ENCODE measurements at places on chromosomes 4 and X.

- no peak for DNase-seq
Measured at GRCh38 chr4:123819362-123820035, 422.9 kb downstream of the SPRY1 start.

GRCh38 chr4:167831855-167832254 lies 260.5 kb upstream of the ANXA10 start:
- DNase-seq, result no peak

- DNase-seq, result no peak
Measured at GRCh38 chr4:14452764-14453163, 549.5 kb upstream of the CPEB2 start.

DNA sequence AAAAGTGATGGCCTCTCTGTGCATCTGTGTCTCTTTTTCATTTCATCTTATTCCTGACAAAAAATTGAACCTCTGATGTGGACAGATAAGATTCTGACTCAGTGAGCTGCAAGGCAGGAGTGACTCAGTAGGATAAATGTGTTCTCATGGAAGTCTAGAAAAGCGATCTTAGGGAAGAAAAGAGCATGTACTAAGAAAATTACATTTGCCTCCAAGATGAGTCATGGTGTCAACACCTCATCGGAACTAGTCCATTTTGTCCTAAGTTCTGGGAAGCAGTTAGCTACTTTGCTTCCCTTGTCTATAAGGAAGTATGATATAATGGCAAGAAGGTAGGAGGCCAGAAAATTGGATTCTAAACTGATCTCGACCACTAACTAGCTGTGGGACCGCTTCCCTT lies 83.5 kb upstream of the AFF2 start:
- DNase-seq, result no peak

GRCh38 chrX:55450259-55450658 lies 1.7 kb upstream of the MAGEH1 start:
- DNase-seq, result no peak

GRCh38 chrX:149699761-149700160 lies 12.1 kb upstream of the MAGEA11 start:
- no peak for DNase-seq

- no peak for DNase-seq
Measured at GRCh38 chr4:123826896-123827295, 430.3 kb downstream of the SPRY1 start.

GRCh38 chr4:142585411-142585810 lies 260.7 kb downstream of the INPP4B start:
- DNase-seq, result no peak

DNA sequence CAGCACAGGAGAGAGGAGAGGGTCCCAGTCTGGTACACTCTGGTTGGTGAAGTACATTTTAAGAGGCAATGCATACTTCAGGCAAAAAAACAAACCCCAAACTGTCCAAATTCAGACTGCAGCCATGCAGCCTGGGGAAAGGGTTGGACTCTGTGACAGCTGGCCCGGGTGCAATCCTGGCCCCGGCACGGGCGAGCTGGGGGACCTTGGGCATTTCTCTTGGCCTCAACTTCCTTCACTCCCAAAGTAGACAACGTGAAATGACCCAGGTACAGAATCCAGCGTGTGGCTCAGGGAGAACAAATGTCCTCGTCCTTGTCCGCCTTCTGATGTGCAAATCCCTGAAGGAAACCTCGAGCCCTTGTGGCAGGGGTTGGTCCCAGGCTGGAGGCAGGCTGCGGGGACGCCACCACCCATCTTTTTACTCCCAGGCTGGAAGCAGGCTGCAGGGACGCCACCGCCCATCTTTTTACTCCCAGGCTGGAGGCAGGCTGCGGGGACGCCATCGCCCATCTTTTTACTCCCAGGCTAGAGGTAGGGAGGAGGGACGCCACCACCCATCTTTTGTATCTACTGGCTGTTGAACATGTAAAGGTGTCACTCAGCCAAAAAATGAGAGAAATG lies 62.3 kb downstream of the ACOX3 start:
- DNase-seq, result no peak

DNA sequence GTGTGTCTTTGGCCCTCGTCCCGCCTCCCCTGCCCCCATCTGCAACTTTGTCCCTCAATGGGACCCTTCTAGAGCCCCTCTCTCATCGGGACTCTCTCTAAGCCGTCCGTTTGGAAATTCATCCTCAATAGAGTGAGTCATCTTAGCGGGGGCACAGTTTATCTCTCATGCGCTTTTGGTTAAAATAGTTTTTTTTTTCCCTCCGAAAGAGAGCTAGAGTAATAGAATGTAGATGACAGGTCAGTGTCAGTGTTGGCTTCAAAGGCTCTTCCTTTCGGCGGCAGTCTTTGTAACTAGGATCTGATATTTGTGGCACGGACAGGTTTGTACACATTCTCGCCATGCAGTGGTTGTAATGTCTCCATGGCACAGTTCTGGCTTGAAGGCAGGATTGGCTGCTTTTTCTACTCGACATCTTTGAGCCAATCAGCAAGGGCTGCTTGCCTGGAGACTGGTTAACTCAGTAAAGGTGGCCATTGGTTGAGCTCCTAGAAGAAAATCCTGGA lies 989 bp downstream of the N4BP2 start:
- DNase-seq, result peak; percentile 73
